Endothelial cell of umbilical vein (primary cell): ENCODE measurements at places on chromosomes 3 and 15. TPM values are rescaled to one million over a fixed set of nuclear protein-coding genes. Genes with fewer than 3 reads are reported as not detected.
A peak's percentile ranks its signal among the peaks of the same experiment; 100 is the strongest.

DNA sequence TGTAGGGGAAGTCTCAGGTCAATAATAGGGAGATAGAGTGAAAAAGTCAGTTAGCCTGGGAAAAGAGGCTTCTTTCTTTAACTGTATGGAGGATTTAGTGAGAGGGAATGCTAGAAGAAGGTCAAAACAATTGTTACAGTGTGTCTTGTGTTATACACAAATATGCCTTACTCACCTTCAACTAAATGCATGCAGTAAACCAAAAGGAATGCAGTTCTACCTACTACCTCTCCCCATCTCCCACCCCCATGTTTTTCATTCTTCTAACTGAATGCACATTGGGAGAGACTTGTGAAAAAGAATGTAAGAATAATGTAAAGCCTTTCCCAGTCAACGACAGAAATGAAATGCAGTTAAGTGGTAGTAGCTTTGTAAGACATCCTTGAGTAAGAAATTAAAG lies 33.8 kb downstream of the CCDC66 start:
- no peak for DNase-seq

DNA sequence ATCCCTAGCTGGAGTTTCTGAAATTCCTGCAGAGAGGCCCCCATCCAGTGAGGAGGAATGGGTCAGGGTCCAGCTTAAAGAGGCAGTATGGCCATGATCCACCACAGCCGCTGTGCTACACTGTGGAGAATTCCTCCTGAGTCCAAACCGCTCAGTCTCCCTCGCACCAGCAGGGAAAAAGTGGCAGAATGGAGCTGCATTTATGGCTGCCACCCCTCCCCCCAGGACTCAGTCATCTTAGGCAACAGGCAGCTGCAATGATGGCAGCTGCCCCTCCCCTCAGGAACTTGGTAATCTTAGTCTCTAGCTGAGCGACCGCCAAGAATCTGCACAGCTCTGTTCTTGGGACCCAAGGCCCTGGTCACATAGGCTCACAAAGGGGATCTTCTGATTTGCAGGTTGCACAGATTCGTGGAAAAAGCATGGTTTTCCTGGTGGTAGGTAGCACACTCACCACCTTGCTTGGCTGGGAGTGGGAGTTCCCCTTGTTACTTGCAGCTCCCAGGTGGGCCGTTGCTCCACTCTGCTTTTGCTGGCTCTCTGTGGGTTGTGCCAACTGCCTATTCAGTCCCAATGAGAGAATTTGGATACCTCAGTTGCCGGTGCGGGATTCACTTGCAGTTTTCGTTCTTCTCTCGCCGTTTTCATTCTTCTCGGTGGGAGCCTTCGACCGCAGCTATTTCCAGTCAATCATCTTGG lies 204.1 kb downstream of the STXBP5L start:
- DNase-seq, result no peak

DNA sequence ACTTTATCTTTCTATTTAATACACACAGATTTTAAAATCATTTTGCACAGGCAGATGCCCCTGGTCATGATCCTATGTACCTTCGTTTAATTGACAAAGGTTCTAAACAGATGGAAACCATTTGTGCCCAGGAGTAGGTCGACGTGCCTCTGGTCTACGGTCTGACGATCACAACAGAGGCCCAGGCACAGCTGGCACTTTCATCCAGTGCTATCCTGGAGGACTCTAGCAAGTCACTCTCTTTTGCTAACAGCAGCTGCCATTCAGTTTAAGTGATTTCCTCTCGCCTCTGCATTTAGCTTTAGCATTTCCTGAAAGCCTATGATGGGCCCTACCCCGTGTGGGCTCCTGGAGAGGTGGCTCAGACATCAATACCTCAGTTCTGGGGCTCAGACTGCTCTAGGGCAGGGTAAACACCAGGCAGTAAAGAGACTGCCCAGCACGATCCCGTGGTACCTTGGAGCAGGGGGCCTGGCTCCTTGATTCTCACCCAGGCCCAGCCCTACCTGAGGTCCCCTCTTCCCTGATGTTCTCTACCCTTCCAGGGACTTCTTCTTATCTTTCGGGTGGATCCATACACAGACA lies 83.2 kb upstream of the SNRPA1 start:
- DNase-seq, result no peak

- DNase-seq, result no peak
Measured at GRCh38 chr3:20073068-20073467, 32.8 kb downstream of the KAT2B start.

Gene GP9
- not detected in 2 replicates for total RNA-seq

Gene EOGT
- total RNA-seq, result 99.4 and 103 TPM in 2 replicates

DNA sequence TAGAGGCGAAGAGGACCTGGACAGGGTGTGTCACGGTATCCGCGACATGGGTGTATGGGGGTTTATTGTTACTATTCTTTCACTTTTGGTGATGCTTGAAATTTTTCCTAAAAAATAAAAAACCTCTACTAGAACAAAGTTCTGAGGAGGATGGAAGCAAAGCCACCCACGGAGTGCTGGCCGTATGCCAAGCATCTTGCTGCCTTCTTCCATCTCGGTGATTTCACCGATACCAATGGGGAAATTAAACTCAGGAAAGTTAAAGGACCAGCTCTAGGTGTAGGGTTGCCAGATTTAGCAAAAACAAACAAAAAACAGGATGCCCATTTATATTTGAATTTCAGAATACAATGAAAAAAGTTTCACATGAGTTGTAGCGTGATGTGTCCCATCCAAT lies 33.9 kb downstream of the SMAD6 start:
- DNase-seq, result no peak

DNA sequence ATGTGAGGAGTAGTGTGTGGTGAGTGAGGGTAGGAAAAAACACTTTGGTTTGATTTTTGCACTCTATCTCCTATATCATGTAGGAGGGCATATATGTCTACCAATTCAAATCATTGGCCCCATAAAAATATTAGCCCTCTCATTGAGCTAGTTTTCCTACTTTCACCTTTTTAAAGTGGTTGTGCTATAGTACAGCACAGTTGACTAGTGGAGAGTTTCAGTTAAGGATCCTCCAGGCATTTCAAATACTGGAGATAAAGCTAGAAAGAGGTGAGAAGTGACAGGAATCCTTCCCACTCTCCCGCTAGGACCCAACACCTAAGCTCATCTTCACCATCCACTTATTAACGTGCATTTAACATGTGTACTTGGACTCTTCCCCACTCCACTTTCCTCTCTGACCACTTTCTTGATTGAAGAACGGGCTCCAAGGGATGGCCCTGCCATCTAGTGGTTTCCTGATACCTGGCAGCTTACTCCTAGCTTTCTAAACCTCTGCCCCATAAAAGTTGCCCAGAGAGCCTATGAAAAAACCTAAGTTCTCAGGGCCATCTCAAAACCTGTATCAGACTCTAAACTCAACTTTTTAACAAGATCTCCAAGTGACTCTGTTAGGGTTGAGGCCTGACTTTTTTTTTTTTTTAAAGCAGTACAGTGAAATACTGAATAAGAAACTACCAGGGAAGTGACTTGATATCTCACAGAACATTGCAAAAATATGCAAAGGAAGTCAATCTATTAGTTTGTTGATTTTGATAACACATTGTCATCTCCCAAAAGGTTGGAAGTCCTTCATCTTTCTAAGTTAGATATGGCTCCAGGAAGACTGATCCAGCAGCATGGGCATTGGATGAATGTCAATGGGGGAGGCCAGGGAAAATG lies 17.9 kb downstream of the IL12A start:
- DNase-seq, result peak; percentile 75

DNA sequence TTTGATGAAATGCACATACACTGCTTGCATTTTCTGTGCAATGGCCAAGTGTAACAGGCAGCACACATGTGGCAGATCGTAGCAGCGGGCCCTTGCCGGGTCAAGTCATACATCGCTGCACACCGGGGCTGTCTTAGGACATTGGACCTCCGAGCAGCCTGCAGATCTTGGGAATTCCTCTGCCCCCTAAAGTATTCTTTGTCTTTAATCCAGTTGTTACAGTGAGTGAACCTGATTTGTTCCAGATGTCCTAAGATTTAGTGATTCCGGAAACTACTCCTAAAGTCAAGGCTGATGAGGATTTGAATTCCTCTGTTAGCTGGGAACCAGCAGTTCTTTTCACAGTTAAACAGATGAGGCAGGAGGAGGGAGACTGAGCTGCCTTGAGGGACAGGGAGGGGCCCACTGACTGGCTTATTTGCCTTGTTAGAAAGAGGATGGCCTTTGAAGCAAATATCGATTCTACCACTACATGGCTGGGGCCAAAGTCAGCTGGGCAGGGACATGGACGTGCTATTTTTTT lies 190.7 kb upstream of the CTDSPL start:
- no peak for DNase-seq

DNA sequence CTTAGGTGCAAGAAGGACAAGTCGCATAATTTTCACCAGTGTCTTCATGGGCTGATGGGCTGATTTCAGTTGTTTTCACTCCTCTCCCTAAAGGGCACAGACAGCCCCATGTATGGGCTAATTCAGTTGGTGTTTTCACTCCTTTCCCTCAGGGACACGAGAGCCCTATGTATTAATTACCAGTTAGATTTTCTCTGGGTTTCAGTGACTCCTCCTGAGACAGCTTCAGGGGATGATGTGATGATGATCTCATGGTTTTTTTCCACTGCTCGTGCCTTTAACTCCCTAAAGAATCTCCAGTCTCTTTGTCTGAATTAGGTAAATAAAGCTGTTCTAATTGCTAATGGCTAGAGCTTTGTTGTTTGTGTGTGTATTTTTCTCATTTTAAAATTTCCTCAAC lies 9.9 kb downstream of the RAMAC start:
- DNase-seq, result no peak

Gene IGDCC3
- not detected in 2 replicates for total RNA-seq

GRCh38 chr3:194812176-194812575 lies 126.5 kb downstream of the FAM43A start:
- no peak for DNase-seq

- DNase-seq, result no peak
Measured at GRCh38 chr3:25885544-25885943, 95.7 kb downstream of the OXSM start.
